ENCODE measurements at places on chromosomes 5 and 9.
A peak's percentile ranks its signal among the peaks of the same experiment; 100 is the strongest.

DNA sequence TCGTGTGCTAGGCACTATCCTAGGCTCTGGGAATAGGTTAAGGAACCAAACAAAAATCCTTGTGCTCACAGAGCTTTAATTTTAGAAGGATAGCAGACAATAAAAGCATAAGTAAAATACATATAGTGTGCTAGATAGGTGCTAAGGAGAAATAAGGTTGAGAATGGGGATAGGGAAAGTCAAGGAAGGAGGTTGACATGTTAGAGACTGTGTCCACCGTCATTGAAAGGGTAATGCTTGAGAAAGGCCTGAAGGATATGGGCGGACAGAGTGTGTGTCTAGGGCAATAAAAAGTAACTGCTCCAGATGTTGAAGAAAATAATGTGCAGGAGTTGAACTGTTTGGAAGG lies 482 bp upstream of the TDRD7 start:
- no peak for DNase-seq

- DNase-seq = no peak
Observed at GRCh38 chr9:109652112-109652511, 127.9 kb upstream of the PALM2AKAP2 start.

- no peak for DNase-seq
Observed at GRCh38 chr5:75384218-75384617, 47.2 kb downstream of the HMGCR start.

GRCh38 chr9:95053611-95054570 lies 263.6 kb downstream of the FANCC start:
- DNase-seq = no peak

DNA sequence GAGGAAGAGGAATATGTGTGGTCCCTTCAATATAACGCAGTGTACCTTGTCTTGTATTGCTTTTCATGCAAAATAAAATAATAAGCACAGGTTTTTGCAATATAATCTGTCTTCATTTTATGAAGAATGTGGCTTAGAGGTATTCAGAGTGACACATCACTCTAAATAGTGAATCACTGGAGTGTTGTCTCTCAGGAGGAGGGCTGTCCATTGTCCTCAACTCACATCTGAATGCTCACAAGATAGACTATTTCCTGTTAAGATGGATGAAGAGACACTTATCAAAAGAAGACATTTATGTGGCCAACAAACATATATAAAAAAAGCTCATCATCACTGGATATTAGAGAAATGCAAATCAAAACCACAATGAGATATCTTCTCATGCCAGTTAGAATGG lies 1147.5 kb upstream of the C9orf72 start:
- no peak for DNase-seq

DNA sequence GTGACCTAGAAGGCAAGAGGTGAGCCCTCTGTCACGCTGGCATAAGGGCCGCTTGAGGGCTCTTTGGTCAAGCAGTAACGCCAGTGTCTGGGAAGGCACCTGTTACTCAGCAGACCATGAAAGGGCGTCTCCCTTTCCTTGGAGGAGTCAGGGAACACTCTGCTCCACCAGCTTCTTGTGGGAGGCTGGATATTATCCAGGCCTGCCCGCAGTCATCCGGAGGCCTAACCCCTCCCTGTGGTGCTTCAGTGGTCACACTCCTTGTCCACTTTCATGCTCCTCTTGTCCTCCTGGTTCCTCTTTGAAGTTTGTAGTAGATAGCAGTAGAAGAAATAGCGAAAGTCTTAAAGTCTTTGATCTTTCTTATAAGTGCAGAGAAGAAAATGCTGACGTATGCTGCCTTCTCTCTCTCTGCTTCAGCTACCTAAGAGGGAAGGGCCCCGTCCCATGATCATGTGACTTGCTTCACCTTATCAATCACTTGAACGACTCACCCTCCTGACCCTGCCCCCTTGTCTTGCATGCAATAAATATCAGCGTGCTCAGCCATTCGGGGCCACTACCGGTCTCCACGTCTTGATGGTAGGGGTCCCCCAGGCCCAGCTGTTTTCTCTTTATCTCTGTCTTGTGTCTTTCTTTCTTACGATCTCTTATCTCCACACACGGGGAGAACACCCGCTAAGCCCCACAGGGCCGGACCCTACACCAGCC lies 16.7 kb upstream of the SCGB3A1 start:
- no peak for DNase-seq

DNA sequence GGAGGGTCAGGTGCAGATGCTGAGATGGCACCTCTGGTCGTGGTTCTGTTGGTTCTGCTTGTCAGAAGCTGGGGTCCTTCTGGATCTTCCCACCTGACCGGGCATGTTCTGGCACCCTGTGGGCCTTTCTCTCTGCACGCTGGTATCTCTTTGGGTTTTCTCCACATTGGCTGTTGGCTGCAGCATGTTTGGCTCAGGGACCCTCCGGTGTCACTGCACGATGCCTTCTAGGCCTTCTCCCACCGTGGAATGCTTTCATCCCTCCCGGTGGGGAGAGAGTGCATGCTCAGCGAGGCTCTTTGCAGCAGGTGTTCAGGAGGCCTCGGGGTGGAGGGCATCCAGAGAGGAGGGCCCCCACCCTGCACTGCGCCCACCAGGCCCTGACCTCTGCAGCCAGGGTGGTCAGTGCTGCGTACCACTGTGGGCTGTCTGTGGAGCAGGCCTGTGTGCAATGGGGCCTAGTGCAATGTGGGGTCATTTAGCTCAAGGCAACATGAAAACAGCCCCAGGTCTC lies 119.4 kb downstream of the WNK2 start:
- peak; percentile 74 for DNase-seq

DNA sequence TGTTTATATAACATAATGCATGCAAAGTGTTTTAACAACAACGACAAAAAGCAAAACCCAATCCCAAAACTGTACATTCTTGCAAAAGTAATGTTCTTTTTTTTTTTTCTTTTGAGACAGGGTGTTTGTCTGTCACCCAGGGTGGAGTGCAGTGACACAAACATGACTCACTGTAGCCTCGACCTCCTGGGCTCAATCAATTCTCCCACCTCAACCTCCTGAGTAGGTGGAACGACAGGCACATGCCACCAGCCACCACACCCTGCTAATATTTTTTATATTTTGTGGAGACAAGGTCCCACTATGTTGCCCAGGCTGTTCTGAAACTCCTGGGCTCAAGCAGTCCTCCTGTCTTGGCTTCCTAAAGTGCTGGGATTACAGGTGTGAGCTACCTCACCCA lies 13.6 kb upstream of the HAVCR1 start:
- DNase-seq = no peak

DNA sequence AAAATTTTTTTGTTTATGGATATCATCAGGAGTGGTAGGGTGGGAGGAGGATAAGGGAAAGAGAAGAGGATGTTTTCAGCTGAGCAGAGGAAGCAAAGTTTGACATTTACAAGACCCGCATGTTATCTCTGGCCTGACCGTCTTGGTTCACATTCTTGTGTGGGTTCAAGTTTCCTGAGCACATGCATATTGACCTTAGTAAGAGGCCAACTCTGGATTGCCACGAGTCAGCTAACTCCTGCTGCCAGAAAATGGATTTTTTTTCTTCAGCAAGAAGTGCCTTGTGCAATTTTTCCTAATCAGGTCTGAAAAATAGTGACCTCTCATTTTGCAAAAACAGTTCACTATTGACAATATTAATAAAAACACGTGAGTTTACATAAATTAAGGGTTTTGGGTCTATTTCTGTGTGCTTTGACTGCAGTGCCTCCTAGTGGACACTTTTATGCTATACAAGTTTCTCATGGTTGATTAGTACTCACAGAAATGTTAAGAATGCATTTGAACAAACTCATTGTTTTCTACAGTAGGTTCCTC lies 27.1 kb upstream of the BASP1 start:
- no peak for DNase-seq

GRCh38 chr9:91842358-91843049 lies 107.5 kb downstream of the ROR2 start:
- peak; percentile 64 for DNase-seq

- DNase-seq = no peak
Observed at GRCh38 chr9:87892956-87893355, 10.3 kb downstream of the SPATA31E1 start.

- DNase-seq = no peak
Observed at GRCh38 chr9:132983491-132984201, 5.2 kb downstream of the GFI1B start.

- no peak for DNase-seq
Observed at GRCh38 chr5:112475747-112476365, 56.8 kb upstream of the EPB41L4A start.

- DNase-seq = no peak
Observed at GRCh38 chr9:734831-735511, 106.5 kb upstream of the DMRT1 start.

- DNase-seq = no peak
Observed at GRCh38 chr9:21747175-21747574, 55.3 kb upstream of the MTAP start.

GRCh38 chr5:41193456-41194205 lies 19.7 kb downstream of the C6 start:
- peak; percentile 97 for DNase-seq

GRCh38 chr9:106829666-106830408 lies 33.1 kb upstream of the ZNF462 start:
- no peak for DNase-seq

- DNase-seq = no peak
Observed at GRCh38 chr9:16241231-16241630, 629.2 kb downstream of the BNC2 start.

GRCh38 chr5:73825736-73826135 lies 199.7 kb downstream of the ARHGEF28 start:
- no peak for DNase-seq

GRCh38 chr5:122402955-122403685 lies 91.1 kb downstream of the SNCAIP start:
- no peak for DNase-seq

DNA sequence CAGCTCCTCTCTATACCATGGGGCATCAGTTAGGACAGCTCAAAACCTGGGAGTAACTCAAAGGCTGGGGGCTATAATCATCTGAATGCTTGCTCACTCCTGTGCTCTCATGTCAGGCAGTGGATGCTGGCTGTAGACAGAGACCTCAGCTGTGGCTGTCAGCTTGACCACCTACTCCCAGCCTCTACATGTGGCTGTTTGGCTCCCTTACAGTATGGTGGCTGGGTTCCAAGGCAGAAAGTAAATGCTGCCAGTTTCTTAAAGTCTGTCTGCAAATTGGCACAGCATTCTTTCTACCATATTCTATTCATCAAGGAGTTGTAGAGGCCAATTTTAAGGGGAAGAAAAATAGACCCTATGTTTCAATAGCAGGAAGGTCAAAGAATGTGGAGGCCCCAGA lies 66.9 kb downstream of the TMC1 start:
- no peak for DNase-seq

DNA sequence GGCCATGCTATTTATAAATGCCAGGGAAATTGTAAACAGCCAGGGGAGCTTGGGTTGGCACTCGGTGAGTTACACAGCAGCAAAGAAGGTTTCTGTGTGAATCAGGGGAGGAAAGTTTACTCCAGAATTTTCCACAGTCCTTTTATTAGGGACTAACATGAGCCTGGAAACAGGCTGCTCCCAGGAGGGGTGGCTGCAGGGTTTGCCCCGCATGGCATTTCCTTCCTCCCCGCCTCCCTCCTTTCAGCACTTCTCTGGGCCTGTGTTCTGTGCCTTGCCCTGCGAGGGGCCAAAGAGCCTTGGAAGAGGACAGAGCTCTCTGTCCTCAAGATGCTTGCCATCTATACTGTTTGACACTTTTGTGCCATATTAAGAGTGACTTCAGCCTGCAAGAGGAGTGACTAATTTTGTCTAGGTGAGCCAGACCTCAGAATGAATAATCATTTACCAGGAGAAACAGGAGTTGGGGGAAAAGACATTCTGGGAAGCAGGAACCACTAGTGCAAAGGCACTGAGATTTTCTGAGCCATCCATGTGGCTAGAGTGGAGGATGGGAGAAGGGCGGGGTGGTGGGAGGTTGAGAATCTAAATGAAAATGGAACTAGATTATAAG lies 1.8 kb downstream of the GSN start:
- no peak for DNase-seq

- no peak for DNase-seq
Observed at GRCh38 chr5:114789773-114790402, 379.8 kb downstream of the TRIM36 start.

DNA sequence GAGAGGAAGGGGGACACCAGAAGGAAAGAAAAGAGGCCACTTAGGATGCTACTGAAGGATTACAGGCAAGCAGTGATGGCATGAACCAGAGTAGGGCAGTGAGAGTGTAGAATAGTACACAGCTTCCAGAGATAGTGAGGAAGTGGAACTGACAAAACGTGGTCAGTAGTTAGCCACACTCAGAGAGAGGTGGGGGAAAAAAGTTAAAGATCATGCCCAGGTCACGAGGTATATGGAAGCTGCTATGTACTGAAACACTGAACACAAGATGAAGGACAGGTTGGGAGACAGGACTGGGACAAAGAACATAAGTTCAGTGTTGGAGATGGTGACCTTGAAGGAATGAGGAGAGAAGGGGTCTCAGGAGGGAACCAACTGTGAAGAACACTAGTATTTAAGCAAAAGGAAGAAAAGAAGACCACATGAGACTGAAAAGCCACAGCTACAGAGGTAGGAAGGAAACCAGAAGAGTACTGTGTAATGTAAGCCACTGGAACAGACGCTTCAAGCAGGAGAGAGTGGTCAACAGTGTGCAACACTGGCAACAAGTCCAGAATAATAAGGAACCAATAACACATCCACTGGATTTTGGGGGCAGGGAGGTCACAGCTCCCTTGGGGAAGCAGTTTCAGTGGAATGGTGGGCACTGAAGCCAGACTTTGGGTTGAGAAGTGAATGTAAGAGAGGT lies 45.5 kb downstream of the ELL2 start:
- no peak for DNase-seq

GRCh38 chr9:34589636-34590380 lies at the start of gene CNTFR:
Gene CNTFR (minus strand): TSS chr9:34589724. CDS start chr9:34568981, 20,743 bp downstream.
- DNase-seq = no peak

GRCh38 chr5:177501874-177502678 lies 4.7 kb upstream of the PDLIM7 start:
- no peak for DNase-seq

GRCh38 chr5:143691945-143692290 lies 120.0 kb upstream of the HMHB1 start:
- DNase-seq = no peak

DNA sequence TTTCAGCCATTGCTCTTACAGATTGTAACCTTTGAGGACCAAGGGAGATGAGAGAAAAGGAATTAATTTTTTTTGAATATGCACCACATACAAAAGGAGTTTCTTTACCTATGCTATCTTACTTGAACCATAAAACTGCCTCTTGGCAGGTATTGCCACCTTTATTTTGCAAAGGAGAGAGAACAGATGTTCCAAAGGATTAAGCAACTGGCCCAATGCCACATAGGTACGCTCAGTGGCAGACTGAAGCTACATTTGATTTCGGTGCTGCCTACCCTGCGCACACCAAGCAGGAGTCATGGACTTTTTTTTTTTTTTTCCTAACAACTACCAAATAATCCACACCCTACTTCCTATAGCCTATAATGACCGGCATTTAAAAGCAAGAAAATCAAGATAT lies 43.1 kb downstream of the SAXO1 start:
- no peak for DNase-seq

- no peak for DNase-seq
Observed at GRCh38 chr5:78108564-78108963, 185.9 kb downstream of the AP3B1 start.

GRCh38 chr5:82004511-82004910 lies 32.7 kb downstream of the ATG10 start:
- no peak for DNase-seq

- DNase-seq = no peak
Observed at GRCh38 chr9:3900673-3901318, 375.0 kb upstream of the RFX3 start.
